ENCODE measurements at places on chromosomes 2 and 18. TPM values are rescaled to one million over a fixed set of nuclear protein-coding genes. Genes with fewer than 3 reads are reported as not detected.

The TACR1 gene
- 0.23 TPM for total RNA-seq

The SNTG2 gene
- not detected for total RNA-seq

The VSNL1 gene
- not detected for total RNA-seq

The ITGB6 gene
- total RNA-seq: 0.72 TPM

The LNPK gene
- total RNA-seq: 8.3 TPM

Data from A549 treated with GW870086 at 1 μM for 4 hours (cell line).